OCI-LY7 (cell line): ENCODE measurements at places on chromosomes 5 and 9. TPM values are rescaled to one million over a fixed set of nuclear protein-coding genes. Genes with fewer than 3 reads are reported as not detected.

IFNA4 gene
- total RNA-seq: not detected in 2 replicates

APBA1 gene
- total RNA-seq: not detected in 2 replicates

MED7 gene
- 18.9 and 19.6 TPM in 2 replicates for total RNA-seq

TLR4 gene
- 10.0 and 10.4 TPM in 2 replicates for total RNA-seq

CER1 gene
- not detected in 2 replicates for total RNA-seq

GRCh38 chr9:124574534-124575375, 67.6 kb upstream of the NR5A1 start:
- DNase-seq: no peak

- DNase-seq: no peak
Observed at GRCh38 chr9:82572146-82572545, 490.8 kb downstream of the RASEF start.

GRCh38 chr5:77087484-77088261, 588 bp upstream of the ZBED3 start:
- no peak for DNase-seq

DNA sequence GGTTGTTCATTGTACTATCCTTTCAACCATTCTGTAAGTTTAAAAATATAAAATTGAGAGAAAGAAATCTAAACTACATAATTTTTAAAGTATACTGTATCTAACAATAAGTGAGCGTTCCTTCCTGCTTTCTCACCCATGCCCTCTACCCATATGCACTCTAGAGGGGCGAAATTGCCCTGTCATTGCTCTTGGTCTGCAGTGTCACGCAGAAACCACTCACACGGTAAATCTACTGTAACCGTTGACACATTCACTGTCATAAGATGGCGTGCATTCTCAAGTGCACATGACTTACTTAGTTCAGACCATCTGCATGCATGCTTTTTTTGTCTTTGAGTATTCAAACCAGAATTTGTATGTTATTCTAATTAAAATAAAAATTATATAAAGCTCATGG, 55.7 kb upstream of the NIPBL start:
- DNase-seq: no peak
